ENCODE measurements at places on chromosomes 12 and 14. TPM values are rescaled to one million over a fixed set of nuclear protein-coding genes. Genes with fewer than 3 reads are reported as not detected.

- DNase-seq: no peak
- H3K36me3 ChIP-seq: no peaks in the 10 kb centered on the region
- no peak overlapping the region for H3K4me3 ChIP-seq
- H3K27me3 ChIP-seq: no peaks in the 10 kb centered on the region
These were observed 857.8 kb downstream of the C12orf50 start for GRCh38 chr12:87171356-87171755.

- no peaks in the 10 kb centered on the region for H3K27me3 ChIP-seq
- H3K36me3 ChIP-seq: no peaks in the 10 kb centered on the region
- H3K4me3 ChIP-seq: no peak overlapping the region
- no peak overlapping the region for H3K27ac ChIP-seq
- H3K4me1 ChIP-seq: no peaks in the 10 kb centered on the region
These were observed 278.2 kb downstream of the FOXN3 start for GRCh38 chr14:89138846-89139245.

DNA sequence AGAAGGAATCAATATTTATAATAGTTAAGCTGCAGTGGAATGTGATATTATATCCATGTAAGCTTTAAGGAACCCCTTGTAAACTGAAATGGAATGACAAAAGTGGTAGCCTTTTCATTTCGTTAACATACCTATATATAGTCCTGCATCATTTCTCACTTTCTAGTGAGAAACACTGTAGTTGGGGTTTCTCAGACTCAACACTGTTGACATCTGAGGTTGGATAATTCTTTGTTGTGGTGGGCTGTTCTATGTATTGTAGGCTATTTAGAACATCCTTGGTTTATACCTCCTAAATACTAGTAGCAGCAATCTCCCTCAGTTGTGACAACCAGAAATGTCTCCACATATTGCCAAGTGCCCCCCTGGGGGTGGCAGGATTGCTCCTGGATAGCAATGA is 79.1 kb downstream of the RAD52 start:
- H3K4me1 ChIP-seq: peaks cover 13% of the 10 kb centered on the region
- DNase-seq: no peak
- peaks cover 25% of the 10 kb centered on the region for H3K36me3 ChIP-seq
- no peak overlapping the region for H3K4me3 ChIP-seq
- no peaks in the 10 kb centered on the region for H3K27me3 ChIP-seq
- H3K27ac ChIP-seq: no peak overlapping the region

DNA sequence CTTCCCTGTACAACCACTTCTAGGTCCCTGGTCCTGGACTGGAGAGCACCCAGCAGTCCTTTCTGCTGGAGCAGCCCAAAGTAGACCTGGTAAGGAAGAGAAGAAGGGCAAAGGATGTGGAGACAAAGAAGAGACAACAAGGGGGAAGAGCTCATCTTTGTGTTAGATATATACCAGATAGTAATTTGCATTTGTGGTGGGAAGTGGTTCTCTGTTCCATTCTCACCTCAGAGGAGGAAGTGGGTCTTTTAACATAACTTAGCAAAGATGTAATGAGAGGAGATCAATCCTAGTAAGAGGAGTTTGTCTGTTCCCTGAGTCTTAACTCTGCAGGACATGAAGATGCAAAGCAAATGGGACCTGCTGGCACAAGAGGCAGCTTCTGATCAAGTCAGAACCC is 8.0 kb downstream of the CCDC198 start:
- H3K27me3 ChIP-seq: peaks cover 4% of the 10 kb centered on the region
- no peaks in the 10 kb centered on the region for H3K36me3 ChIP-seq
- H3K4me1 ChIP-seq: no peaks in the 10 kb centered on the region
- H3K4me3 ChIP-seq: no peak overlapping the region

GDF3 gene
- not detected for total RNA-seq

- no peaks in the 10 kb centered on the region for H3K27me3 ChIP-seq
- H3K4me3 ChIP-seq: no peak overlapping the region
- no peak overlapping the region for H3K27ac ChIP-seq
- H3K36me3 ChIP-seq: no peaks in the 10 kb centered on the region
- no peaks in the 10 kb centered on the region for H3K4me1 ChIP-seq
- no peak for DNase-seq
These were observed 32.6 kb downstream of the JDP2 start for GRCh38 chr14:75460394-75460793.

- no peak for DNase-seq
- H3K27me3 ChIP-seq: no peaks in the 10 kb centered on the region
- H3K4me1 ChIP-seq: peaks cover 14% of the 10 kb centered on the region
- H3K27ac ChIP-seq: no peak overlapping the region
- H3K36me3 ChIP-seq: no peaks in the 10 kb centered on the region
- no peak overlapping the region for H3K4me3 ChIP-seq
These were observed 83.4 kb upstream of the EVL start for GRCh38 chr14:99981806-99982205.

- H3K27me3 ChIP-seq: peaks cover 10% of the 10 kb centered on the region
- DNase-seq: no peak
- no peaks in the 10 kb centered on the region for H3K36me3 ChIP-seq
- no peaks in the 10 kb centered on the region for H3K4me1 ChIP-seq
- no peak overlapping the region for H3K4me3 ChIP-seq
These were observed 2.1 kb upstream of the AQP6 start for GRCh38 chr12:49970658-49971057.

DNA sequence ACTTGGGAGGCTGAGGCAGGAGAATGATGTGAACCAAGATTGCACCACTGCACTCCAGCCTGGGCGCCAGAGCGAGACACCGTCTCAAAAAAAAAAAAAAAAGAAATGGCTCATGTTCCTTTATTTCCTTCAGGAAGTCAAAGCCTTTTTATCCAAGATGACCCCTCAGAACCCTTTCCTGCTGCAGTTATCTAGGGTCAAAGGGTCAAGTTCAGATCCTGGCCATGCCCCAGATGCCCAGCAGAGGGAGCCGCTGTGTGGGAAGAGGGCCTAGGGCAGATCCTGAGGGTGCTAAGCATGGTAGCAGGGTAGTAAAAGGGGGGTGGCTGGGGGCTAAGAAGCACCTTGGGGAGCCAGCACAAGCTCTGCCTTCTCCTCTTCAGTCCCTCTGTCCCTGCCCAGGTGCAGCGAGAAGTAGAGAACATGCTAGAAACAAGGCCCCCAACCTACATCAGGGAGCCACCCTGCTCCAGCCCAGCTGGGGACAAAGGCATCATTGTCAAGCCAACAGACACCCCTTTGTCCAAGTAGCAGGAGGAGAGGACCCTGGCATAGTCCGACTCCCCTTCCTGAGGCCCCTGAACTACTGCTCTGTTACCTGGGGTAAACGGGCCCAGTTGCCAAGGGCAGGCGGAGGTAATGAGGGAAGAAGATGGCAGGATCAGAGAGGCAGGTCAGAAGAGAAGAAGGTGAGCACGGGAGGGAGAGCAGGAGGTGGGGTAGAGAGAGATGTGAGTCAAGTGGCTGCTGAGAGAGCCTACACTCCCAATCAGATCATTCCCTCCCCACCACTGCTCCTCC is 6.5 kb downstream of the NFE2 start:
- DNase-seq: peak; percentile 83
- no peak overlapping the region for H3K4me3 ChIP-seq
- H3K4me1 ChIP-seq: peaks cover 5% of the 10 kb centered on the region
- no peaks in the 10 kb centered on the region for H3K36me3 ChIP-seq

DNA sequence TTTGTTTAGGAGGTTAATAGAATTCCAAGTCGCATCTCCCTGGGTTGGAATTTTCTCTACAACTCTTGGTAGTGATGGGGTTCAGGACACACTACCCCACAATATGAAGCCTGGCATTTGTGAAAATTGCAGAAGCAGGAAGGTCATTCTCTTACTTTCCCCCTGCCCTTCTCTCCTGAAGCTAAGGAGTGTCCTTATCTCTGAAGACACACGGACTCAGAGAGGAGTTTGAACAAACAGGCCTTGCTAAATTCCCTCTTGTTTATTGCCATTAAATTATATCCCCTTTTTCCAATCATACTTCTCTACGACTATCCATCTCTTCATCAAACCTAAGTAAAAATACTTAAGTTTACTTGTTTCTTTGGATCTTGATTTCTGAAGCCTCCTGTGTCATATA is 443.0 kb downstream of the RAD51B start:
- no peak overlapping the region for H3K27ac ChIP-seq
- peaks cover 3% of the 10 kb centered on the region for H3K36me3 ChIP-seq
- no peaks in the 10 kb centered on the region for H3K27me3 ChIP-seq
- DNase-seq: no peak
- H3K4me1 ChIP-seq: peaks cover 62% of the 10 kb centered on the region

GRCh38 chr12:19423166-19423930 is 15.9 kb upstream of the AEBP2 start:
- peaks cover 2% of the 10 kb centered on the region for H3K27me3 ChIP-seq
- H3K36me3 ChIP-seq: peaks cover 1% of the 10 kb centered on the region
- H3K4me3 ChIP-seq: no peak overlapping the region
- H3K27ac ChIP-seq: no peak overlapping the region

DNA sequence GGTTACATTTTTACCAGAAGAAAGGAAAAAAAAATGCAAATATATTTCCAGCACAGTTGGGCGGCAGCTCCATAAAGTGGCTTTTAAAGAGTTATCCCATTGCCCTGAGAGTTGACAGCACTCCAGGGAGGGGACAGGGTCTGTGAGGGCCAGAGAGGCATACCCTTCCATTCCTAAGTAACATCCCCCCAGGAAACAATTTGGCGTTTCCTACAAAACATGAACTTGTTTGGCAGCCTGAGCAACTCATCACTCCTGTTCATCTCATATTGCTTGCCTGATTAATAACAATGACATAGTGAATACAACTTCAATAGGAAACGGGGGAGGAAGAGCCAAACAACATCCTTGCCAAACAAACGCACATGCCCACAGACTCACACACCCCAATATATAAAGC is 23.3 kb downstream of the TC2N start:
- DNase-seq: no peak
- H3K27me3 ChIP-seq: no peaks in the 10 kb centered on the region
- H3K4me1 ChIP-seq: peaks cover 61% of the 10 kb centered on the region
- no peak overlapping the region for H3K27ac ChIP-seq
- peaks cover 19% of the 10 kb centered on the region for H3K36me3 ChIP-seq

GRCh38 chr12:111076611-111077451 is 156.5 kb upstream of the MYL2 start:
- no peak overlapping the region for H3K27ac ChIP-seq
- no peak for DNase-seq
- peaks cover 4% of the 10 kb centered on the region for H3K4me1 ChIP-seq

- peaks cover 56% of the 10 kb centered on the region for H3K36me3 ChIP-seq
- peaks cover 31% of the 10 kb centered on the region for H3K4me1 ChIP-seq
- no peaks in the 10 kb centered on the region for H3K27me3 ChIP-seq
- H3K4me3 ChIP-seq: no peak overlapping the region
- peak; percentile 79 for DNase-seq
- H3K27ac ChIP-seq: peak overlapping the region; percentile 58
These were observed 68.7 kb downstream of the NIN start for GRCh38 chr14:50762001-50762930.

DNA sequence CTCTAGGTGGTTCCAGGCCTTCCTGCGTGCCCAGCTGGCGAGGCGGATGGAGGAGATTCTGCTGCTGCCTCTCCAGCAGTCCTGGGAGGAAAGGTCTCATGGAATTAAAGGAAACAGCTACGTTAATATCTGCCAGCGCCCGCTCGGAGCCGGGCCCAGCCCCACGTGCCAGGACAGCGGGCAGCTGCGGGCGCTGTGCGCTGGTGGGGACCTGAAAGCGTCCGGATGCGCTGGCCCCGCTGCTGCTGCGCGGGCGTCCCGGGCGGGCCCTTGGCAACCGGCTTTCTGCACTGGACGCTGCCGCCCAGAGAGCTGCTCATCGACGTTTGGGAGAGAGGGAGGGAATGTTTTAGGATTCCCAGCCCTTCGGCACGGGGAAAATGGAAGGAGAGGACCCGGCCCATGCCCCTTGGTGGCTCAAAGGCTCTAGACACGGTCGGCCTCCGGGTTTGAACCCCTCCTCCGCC is 8.6 kb upstream of the DYNC1H1 start:
- H3K27me3 ChIP-seq: no peaks in the 10 kb centered on the region
- H3K4me1 ChIP-seq: peaks cover 2% of the 10 kb centered on the region
- H3K27ac ChIP-seq: no peak overlapping the region
- no peak overlapping the region for H3K4me3 ChIP-seq
- H3K36me3 ChIP-seq: no peaks in the 10 kb centered on the region

GRIP1 gene
- 2.4 TPM for total RNA-seq

DNA sequence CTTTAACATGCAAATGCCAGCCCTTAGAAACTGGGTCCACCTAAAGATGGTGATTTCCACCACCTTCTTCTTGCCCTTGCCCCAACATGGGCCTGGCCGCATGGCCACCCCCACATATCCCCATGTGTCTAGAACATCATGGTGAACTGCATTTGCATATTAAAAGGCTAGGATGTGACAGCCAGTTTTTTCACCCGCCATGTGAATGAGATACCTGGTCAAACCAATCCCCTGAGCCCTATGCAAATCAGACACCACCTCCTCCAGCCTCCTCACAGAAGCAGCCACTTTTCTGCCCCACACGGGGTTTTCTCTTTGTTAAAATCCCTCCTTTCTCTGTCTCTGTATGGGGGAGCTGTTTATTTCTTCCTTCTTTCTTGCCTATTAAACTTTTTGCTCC is 1322.5 kb downstream of the FSCB start:
- no peak for DNase-seq
- H3K4me1 ChIP-seq: no peaks in the 10 kb centered on the region
- H3K36me3 ChIP-seq: no peaks in the 10 kb centered on the region
- no peak overlapping the region for H3K27ac ChIP-seq

DNA sequence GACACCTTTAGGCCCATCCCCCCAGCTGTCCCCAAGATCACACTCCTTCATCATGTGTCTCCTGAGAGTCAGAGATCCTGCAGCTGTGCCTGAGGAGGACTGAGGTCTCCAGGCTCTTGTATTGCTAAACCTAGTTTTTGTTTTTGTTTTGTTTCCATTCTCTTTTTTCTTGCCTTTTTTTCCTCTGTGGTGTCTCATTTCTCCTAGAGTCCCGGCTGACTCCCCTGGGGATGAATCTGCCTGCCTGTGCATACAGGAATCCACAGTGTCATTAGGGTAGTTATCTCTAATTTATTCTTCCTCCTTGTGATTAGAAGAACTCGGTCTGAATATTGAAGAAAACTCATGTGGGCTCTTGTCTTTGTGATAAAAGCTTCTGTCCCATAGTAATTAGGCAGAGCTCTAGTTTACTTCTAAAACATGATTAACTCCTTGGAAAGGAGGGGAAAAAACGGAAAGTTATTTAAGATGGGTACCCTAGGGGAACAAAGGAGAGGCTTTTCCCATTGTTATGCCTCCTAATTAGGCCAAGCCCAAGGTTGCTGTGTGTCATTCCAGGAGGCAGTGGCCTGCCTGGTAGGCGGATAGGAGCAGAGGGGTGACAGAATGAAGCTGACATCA is 343.2 kb downstream of the ZFP36L1 start:
- H3K27ac ChIP-seq: no peak overlapping the region
- peaks cover 6% of the 10 kb centered on the region for H3K36me3 ChIP-seq
- H3K4me1 ChIP-seq: no peaks in the 10 kb centered on the region
- no peak for DNase-seq

GRCh38 chr14:48900565-48900964 is 685.6 kb downstream of the RPS29 start:
- H3K36me3 ChIP-seq: no peaks in the 10 kb centered on the region
- no peaks in the 10 kb centered on the region for H3K27me3 ChIP-seq
- DNase-seq: no peak

DNA sequence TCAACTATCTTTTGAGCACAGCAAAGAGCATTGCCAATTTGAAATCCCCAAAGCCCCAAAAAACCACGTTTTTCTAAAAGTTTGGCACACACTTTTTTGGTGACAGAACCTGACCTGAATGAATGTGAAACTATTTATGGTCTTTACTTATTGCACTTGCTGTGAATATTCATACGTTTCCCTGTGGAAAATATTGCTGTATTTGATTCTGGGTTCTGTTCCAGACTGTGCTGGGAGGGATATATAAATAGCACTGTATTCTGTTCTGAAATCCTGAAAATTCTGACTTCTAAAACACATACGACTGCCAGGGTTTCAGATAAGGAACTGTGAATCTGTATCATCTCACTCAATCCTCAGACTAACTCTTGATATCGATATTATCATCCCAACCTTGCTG is 35.1 kb downstream of the NR1H4 start:
- no peak overlapping the region for H3K4me3 ChIP-seq
- no peaks in the 10 kb centered on the region for H3K36me3 ChIP-seq
- no peaks in the 10 kb centered on the region for H3K4me1 ChIP-seq
- no peak overlapping the region for H3K27ac ChIP-seq
- no peaks in the 10 kb centered on the region for H3K27me3 ChIP-seq
- DNase-seq: no peak

All from activated CD4-positive, alpha-beta T cell treated with anti-CD3 and anti-CD28 coated beads for 36 hours (primary cell).